ENCODE measurements at places on chromosomes 7 and 10.

GRCh38 chr10:7260412-7260900 lies 150.4 kb downstream of the SFMBT2 start:
- peak; percentile 92 for DNase-seq

DNA sequence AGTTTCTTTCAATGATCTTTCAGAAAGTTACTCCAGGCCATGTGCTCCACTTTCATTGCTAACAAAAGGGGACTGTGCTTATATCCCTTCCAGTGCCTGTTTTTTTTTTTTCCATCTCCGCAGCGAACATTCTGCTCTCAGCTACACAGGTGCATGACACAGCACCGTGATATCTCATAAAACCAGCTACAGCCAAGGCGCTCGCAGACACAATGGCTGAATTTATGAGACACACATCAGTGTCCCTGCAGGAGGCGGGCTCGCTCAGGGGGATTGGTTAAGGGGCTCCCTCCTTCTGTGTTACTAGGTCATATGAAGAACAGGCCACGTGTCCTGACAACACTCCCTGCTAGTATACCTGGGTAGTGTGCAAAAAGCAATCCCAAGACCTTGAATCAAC lies 245.5 kb downstream of the SKAP2 start:
- no peak for DNase-seq

DNA sequence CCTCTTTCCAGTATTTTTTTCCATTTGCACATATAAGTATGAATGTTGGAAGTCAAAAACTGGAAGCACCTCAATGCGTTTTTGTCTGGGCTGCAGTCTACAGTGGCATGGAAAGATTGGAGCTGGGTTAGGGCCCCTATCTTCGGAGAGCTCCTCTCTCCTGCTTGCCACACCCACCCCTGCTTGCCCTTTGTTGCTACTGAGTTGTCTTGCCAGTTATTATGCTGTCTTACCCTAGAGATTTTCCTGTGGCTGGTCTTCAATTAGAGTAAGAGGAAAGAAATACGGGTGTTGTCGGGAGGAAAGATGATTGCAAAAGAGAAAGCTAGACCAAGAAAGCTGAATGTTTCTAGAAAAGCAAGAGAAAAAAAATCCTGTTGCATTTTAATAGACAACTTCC lies 228.9 kb upstream of the CELF2 start:
- DNase-seq, result no peak

DNA sequence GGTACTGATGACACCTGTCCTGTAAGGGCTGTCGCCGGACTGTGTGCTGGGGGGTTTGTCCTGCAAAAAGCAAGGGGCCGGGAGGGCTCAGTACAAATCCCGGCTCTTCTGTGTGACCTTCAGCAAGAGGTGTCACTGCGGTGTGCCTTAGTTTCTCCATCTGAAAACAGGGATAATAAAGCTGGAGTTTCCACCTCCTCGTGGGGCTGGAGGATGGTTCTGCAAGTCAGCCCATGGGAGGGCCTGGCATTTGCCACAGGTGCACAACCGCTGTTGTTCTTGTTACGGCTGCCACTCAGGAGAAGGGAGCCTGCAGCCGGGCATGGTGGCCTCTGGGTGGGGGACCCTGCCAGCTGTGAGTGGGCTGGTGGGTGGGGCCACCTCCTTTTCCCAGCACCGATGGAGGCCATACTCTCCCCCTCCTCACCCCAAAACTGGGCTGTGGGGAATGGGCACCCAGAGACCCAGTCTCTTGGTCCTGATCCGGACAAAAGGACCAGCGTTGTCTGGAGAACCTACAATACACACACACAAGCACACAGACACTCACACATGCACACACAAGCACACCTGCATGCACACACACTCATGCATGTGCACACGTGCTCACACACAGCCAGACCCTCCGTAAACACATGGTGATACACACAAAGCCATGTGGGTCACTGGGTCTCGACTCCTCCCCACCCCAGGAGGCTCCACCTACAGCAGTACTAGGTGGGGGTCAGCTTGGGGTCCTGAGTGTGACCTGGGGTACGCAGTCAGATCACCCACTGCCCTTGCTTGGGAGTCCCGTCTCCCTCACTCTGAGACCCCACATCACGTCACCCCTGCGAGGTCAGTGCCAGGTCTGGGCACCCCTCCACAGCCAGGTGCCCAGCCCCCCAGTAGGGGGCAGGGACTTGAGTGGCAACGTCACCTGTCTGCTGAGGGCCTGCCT lies 34.1 kb downstream of the ELFN1 start:
- DNase-seq, result no peak

- no peak for DNase-seq
Measured at GRCh38 chr10:85491652-85492051, 874.9 kb downstream of the GRID1 start.

GRCh38 chr10:59102394-59102793 lies 74.0 kb upstream of the PHYHIPL start:
- no peak for DNase-seq

DNA sequence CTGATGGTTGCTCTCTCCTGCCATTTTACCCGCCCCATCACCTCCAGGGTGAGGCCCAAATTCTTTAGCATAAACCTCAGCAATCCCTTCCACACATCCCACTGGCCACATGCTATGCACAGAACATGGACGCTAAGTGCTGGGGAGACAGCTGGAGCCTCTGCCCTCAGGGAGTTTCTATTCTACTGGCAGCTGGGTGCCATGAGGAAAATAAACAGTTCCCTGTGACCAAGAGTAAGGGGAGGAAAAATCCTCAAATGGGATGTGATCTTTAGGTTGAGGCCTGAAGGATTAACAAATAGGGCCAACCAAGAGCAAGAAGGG lies 1.2 kb downstream of the PARP12 start:
- DNase-seq, result no peak

DNA sequence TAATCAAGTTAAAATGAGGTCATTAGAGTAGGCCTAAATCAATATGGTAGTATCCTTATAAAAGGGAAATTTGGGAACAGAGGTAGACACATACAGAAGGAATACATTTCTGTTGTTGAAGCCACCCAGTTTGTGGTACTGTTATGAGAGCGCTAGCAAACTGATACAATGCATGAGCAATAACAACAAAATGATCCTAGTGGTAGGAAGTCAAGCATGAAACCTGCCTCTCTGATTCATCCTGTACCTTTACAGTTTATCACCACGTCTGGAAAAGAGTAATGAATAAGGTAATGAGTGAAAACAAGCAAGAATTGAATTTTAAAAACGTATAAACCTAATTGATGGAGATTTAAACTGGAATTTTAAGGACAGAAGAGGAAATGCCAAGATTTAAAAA lies 217.2 kb downstream of the PCLO start:
- DNase-seq, result no peak

GRCh38 chr7:75611557-75612178 lies 119.5 kb downstream of the SPDYE5 start:
- DNase-seq, result peak; percentile 95

GRCh38 chr10:79191951-79192676 lies 123.3 kb downstream of the ZMIZ1 start:
- DNase-seq, result no peak

GRCh38 chr7:34849986-34850385 lies 187.3 kb downstream of the DPY19L1 start:
- no peak for DNase-seq

GRCh38 chr7:151454305-151454704 lies 14.4 kb upstream of the CRYGN start:
- DNase-seq, result no peak

DNA sequence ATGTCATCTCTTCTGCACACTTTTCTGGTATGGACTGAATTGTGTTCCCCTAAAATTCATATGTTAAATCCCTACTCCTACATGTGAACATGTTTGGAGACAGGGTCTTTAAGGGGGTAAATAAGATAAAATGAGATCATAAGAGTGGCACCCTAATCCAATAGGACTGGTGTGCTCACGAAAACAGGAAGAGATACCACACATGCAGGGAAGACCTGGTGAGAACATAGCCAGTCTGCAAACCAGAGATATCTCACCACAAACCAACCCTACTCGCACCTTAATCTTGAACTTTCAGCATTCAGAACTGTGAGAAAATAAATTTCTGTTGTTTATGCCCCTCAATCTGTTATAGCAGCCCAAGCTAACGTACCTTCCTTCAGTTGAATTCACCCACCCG lies 51.8 kb downstream of the VWDE start:
- DNase-seq, result no peak

DNA sequence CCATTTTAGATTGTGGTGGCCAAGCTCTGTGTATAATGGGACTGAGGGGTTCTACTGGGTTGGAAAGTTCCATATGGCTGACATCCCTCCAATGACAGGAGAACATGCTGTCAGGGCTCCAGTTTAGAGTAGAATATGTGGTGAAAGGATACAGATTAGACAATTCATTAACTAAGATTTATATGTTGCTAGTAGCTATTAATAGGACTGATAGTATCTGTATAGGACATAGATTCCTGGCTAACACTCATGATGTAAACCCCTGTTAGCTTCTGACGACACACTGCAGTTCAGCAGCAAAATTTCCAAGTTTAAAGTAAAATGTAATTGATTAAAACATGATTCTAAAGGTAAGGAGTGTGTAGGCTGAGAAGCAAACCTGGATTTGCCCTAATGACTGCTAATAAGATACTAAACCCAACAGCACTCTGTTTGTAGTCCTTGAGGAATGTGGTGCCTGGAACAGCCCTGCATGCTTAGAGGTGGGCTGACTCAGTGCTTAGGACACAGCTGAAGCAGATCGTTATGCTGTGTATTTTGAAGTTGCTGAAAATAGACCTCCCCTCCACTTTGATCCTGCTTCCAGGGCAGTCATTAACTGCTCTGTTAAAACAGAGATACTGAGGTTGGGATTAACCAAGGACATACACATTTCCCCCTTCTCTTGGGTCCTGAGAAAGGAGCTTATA lies 1129.6 kb downstream of the SORCS3 start:
- DNase-seq, result no peak

DNA sequence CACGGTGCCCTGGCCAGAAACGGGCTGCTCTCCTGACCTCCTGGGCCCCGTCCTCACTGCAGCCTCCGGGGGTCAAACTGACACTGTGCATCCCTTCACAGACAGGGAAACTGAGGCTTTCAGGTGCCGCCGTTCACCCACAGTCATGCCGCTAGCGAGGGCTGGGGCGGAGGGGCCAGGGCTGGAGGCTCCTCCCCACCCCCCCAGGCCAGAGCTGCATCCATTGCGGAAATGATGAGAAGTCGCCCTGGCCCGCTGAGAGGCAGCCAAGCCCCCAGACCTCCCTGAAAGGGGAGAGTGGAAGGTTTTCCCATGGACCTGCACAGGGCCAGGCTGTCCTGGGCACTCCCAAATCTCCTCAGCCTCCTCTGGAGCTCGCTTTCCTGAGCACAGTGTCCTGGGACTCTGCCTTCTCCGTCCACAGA lies 16.5 kb upstream of the INPP5A start:
- DNase-seq, result no peak

GRCh38 chr7:27176962-27177794 lies 3.1 kb upstream of the HOXA10 start:
- DNase-seq, result no peak

GRCh38 chr10:95517536-95518454 lies 43.4 kb downstream of the SORBS1 start:
- DNase-seq, result no peak

GRCh38 chr10:12194752-12195271 lies 879 bp downstream of the NUDT5 start:
- DNase-seq, result peak; percentile 32

GRCh38 chr10:24703700-24704099 lies 20.0 kb downstream of the ARHGAP21 start:
- no peak for DNase-seq

DNA sequence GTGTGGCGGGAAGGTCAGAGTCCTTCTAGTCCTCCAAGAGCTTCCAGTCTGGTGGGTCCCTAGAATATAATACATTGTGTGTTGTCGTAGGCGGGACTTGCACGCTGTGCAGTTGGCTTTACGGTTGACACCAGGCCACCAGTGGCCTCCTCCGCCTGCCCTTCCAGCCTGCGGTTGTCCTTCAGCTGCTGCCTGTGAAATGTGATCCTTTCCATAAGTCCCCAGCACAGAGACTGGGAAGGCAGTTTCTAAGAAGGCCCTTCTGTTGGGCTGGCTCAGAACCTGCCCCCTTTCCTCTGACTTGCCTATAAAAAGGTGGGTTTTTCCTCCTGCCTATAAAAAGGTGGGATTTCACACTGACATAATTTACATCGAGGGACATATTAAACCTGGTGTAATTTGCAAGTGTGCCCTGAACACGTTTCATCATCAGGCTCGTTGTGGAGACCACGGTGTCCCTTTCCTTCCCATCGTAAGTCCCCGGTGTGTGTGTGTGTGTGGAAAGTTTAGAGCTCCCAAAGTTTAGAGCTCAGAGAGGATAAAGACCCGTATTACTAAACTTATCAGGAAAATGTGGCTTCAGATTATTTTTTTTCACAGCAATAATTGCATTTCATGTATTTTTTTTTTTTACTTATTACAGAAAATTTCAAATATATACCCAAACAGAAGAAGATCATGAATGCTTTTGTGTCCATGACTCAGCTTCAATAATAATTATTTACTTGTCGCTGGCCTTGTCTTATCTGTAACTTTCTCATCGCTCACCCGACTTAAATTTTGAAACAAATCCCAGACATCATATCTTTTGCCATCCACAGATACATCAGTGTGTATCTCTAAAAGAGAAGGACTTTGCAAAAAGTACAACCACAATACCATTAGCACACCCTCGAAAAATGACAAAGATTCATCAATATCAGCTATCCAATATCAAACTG lies 45.1 kb downstream of the CUX1 start:
- DNase-seq, result no peak

DNA sequence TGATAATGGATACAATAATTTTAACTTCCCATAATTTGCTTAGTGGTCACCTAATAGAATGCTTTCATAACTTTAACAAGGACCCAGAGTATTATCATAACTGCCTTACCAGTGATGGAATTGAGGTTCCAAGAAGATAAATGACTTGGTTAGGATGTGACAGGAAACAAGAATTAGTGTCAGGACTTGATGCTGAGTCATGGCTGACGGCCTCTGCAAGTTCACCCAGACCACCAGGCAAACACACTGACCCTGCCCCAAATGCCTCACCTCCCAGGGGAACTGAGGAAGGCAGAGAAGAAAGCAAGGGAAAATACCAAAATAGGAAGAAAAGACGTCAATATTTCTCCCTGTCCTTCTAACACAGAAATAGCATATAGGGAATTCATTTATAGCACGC lies 636.3 kb downstream of the PARD3 start:
- no peak for DNase-seq

DNA sequence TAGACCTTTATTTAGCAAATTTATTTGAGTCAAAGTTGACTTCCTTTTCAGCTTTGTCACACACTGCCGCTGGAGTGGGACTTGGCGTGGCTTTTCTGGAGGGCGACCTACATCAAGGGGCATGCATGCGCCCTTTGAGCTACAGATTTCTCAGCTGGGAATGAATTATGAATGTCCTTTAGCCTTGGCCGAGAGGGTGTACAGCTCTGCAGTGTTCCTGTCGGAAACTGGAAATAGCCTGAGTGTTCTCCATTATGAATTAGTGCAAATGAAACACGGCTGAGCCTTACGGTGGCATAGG lies 79.7 kb downstream of the GLRX3 start:
- no peak for DNase-seq

- no peak for DNase-seq
Measured at GRCh38 chr7:121083138-121083789, 94.8 kb downstream of the CPED1 start.

All from midbrain (tissue), 1 donor.